ENCODE measurements at places on chromosomes 2 and 18. TPM values are rescaled to one million over a fixed set of nuclear protein-coding genes. Genes with fewer than 3 reads are reported as not detected.
A peak's percentile ranks its signal among the peaks of the same experiment; 100 is the strongest.

DNA sequence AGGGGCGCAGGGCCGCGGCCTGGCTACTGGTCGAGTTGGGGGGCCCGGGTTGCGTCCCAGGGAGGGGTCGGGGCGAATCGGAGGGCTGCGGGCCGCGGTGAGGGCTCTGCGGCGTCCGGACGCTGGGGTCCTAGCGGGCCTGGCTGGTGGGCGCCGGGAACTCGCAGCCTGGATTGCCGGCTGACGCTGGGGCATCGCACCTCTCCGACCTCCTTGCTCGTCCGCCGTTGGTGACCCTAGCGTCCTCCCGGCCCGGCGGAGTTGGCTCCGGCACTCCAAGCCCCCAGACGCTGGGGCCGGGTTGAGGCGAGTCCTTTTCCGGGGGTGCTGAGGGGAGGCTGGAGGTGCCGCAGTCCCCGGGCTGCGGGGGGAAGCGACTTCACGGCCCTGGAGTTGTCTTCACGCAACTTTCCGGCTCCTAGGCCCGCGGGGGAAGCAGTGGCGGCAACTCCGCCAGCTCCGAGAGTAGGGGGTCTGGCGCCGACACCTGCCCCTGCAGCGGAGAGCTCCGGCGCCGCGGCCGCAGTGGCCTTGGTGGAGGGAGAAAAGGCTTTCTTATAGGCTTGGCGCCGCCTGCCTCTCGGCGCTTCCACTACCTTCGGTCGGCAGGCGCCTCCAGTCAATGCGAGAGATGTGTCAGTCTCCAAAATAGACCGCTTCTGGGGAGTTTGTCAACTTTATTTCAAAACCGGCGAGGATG lies 70.3 kb downstream of the HAUS1 start:
- peak overlapping the region; percentile 74 for H3K27ac ChIP-seq
- no peak for DNase-seq
- no peaks in the 10 kb centered on the region for H3K36me3 ChIP-seq
- H3K27me3 ChIP-seq = no peaks in the 10 kb centered on the region
- H3K4me1 ChIP-seq = no peaks in the 10 kb centered on the region
- H3K4me3 ChIP-seq = peak overlapping the region; percentile 88

GRCh38 chr2:180747728-180748127 lies 232.7 kb upstream of the UBE2E3 start:
- no peak overlapping the region for H3K27ac ChIP-seq
- no peak overlapping the region for H3K4me3 ChIP-seq
- H3K4me1 ChIP-seq = no peaks in the 10 kb centered on the region
- no peaks in the 10 kb centered on the region for H3K27me3 ChIP-seq
- no peak for DNase-seq
- H3K36me3 ChIP-seq = no peaks in the 10 kb centered on the region

- H3K4me3 ChIP-seq = no peak overlapping the region
- DNase-seq = no peak
- no peaks in the 10 kb centered on the region for H3K4me1 ChIP-seq
- no peaks in the 10 kb centered on the region for H3K27me3 ChIP-seq
- no peak overlapping the region for H3K27ac ChIP-seq
Observed at GRCh38 chr2:156182132-156182531, 150.4 kb downstream of the NR4A2 start.

DNA sequence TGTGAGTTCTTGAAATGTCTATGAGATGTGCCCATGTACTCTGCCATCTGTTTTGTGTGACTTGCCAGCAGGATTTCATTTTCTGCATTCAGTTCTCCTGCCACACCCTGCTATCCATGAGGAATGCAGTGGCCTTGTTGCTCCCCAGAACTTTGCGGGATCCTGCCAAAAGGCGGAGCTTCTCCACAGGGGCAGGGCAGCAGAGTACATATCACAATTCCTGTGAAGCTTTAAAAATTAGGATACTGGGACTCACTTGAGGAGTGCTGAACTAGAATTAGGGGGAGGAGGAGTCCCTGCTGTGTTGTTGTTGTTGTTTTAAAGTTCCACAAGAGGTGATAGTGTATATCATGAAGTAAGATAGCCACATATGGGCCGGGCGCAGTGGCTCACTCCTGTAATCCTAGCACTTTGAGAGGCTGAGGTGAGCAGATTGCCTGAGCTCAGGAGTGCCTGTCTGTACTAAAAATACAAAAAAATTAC lies 76.4 kb downstream of the TANC1 start:
- H3K27ac ChIP-seq = no peak overlapping the region
- peaks cover 51% of the 10 kb centered on the region for H3K4me1 ChIP-seq
- no peaks in the 10 kb centered on the region for H3K36me3 ChIP-seq
- DNase-seq = peak; percentile 31
- H3K4me3 ChIP-seq = no peak overlapping the region
- no peaks in the 10 kb centered on the region for H3K27me3 ChIP-seq

DNA sequence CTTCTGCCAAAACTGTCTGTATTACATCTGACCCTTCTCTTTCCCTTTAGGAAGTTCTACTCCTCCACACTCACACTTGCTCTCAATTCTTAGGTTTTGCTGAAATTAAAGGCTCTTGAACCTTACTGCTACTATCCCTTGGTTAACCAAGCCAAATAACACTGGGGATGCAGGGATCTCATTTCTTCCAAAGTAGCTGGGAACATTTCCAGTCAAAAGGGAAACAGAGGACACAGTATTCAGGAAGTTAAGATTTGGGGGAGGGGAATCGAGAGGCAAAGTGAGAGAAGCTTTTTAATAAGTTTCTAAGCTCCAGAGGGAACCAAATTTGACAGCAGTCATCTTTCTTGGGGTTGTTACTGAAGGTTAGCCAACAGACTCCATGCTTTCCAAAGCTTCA lies 6.2 kb downstream of the SEPTIN2 start:
- H3K27me3 ChIP-seq = no peaks in the 10 kb centered on the region
- H3K4me3 ChIP-seq = no peak overlapping the region
- no peaks in the 10 kb centered on the region for H3K36me3 ChIP-seq
- H3K4me1 ChIP-seq = no peaks in the 10 kb centered on the region
- H3K27ac ChIP-seq = no peak overlapping the region

DNA sequence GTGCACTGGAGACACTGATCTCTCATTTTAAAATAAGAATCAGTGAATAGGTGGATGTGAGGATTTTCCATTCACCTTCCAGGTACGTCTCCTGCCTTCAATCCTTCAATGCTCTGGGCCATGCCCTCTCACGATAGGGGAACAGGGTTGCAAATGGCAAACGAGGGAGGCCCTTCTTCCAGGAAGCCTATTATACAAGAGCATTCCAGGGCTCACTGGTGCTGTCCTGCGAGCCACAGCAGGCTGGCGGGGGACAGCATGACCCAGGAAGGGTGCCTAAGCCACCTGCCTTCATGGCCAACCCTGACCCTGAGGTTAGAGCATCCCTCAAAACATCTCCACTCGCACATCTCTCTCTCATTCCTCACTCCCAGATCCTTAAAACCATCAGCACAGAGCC lies 20.6 kb upstream of the ID2 start:
- no peak for DNase-seq
- no peaks in the 10 kb centered on the region for H3K4me1 ChIP-seq
- no peak overlapping the region for H3K4me3 ChIP-seq
- H3K27ac ChIP-seq = no peak overlapping the region
- H3K36me3 ChIP-seq = no peaks in the 10 kb centered on the region

GRCh38 chr2:156511122-156511521 lies 74.9 kb downstream of the GPD2 start:
- no peak overlapping the region for H3K27ac ChIP-seq
- H3K4me3 ChIP-seq = no peak overlapping the region
- H3K36me3 ChIP-seq = peaks cover 42% of the 10 kb centered on the region
- DNase-seq = no peak
- no peaks in the 10 kb centered on the region for H3K27me3 ChIP-seq

GRCh38 chr2:197089655-197090054 lies 163.1 kb upstream of the PGAP1 start:
- no peaks in the 10 kb centered on the region for H3K27me3 ChIP-seq
- DNase-seq = no peak
- no peak overlapping the region for H3K4me3 ChIP-seq

GRCh38 chr18:8989017-8989416 lies 113.5 kb upstream of the NDUFV2 start:
- H3K27me3 ChIP-seq = no peaks in the 10 kb centered on the region
- no peaks in the 10 kb centered on the region for H3K4me1 ChIP-seq
- no peaks in the 10 kb centered on the region for H3K36me3 ChIP-seq
- no peak overlapping the region for H3K27ac ChIP-seq
- no peak for DNase-seq

- no peak for DNase-seq
- no peak overlapping the region for H3K27ac ChIP-seq
- H3K36me3 ChIP-seq = no peaks in the 10 kb centered on the region
- no peak overlapping the region for H3K4me3 ChIP-seq
- H3K27me3 ChIP-seq = no peaks in the 10 kb centered on the region
- no peaks in the 10 kb centered on the region for H3K4me1 ChIP-seq
Observed at GRCh38 chr2:17353263-17353662, 165.0 kb downstream of the RAD51AP2 start.

DNA sequence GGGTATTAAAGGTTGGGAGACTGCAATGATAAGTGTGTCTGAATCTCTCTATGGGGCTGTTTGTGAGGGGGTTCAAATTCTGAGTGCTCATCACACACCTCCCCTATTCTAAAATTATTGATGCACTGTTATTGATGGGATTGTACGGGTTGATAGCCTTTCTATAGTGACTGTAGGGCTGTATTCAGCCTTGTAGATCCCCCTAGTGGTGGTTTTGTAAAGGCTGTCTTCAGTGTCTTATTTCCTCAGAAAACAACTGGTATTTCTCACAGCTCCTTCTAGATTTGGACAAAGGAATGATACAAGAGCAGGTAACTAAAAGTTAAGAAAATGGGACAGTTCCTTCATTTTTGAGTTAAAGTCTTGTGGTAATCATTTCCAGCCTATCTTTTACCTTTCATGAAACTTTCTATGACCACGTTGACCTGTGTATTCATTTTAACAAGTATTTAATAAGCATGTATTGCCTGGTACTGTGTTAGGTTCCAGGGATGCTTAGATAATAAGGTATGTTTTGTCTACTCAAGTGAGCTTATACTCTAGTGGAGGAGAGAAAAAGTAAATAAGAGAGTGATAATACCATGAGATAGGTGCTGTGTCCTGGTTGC lies 21.2 kb downstream of the SMAD4 start:
- no peaks in the 10 kb centered on the region for H3K27me3 ChIP-seq
- no peak for DNase-seq
- H3K27ac ChIP-seq = no peak overlapping the region
- H3K36me3 ChIP-seq = no peaks in the 10 kb centered on the region

- H3K27ac ChIP-seq = no peak overlapping the region
- H3K4me1 ChIP-seq = no peaks in the 10 kb centered on the region
- H3K36me3 ChIP-seq = no peaks in the 10 kb centered on the region
- no peak for DNase-seq
Observed at GRCh38 chr2:106284255-106284654, 90.2 kb upstream of the UXS1 start.

DNA sequence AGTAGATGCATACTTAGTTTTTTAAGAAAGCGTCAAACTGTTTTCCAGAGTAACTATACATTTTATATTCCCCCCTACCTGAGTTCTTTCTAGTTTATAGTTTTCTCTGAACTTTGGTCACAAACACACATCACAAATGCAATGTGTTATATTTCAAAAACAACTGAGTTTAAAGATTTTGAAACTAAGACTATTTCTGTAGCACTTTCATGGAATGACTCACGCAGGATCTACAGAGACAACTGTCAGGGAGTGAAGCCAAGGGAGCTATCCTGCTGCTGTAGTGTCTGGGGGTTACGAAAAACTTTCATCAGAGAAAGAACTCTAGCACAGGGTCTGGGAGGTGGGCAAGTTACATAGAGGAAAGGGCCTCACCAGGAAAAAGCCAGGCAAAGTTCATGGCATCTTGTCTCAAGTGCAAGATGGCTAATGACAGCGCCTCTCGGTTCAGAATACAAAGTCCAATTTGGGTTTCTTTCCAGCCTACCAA lies 66.8 kb downstream of the UXS1 start:
- peaks cover 41% of the 10 kb centered on the region for H3K36me3 ChIP-seq
- no peaks in the 10 kb centered on the region for H3K4me1 ChIP-seq
- H3K27me3 ChIP-seq = no peaks in the 10 kb centered on the region
- H3K4me3 ChIP-seq = no peak overlapping the region
- H3K27ac ChIP-seq = no peak overlapping the region
- no peak for DNase-seq

DNA sequence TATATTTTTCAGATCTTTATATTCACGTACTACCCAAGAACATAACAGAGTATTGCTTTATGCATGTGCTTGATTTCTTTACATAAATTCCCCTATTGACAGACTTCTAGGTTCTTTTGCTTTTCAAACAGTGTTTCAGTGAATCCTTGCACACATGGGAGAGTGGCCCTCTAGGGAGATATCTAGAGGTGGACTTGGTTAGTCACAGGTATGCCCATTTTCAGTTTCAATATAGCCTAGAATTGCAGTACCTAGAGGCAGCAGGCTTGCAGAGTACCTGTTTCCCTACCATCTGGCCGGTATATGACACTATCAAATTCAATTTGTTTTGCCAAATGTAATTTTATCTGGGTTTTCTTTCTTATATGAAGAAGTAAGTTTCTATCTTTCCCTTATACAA lies 36.8 kb downstream of the EML6 start:
- DNase-seq = no peak
- H3K27me3 ChIP-seq = no peaks in the 10 kb centered on the region
- H3K4me3 ChIP-seq = no peak overlapping the region
- H3K36me3 ChIP-seq = no peaks in the 10 kb centered on the region

- no peaks in the 10 kb centered on the region for H3K36me3 ChIP-seq
- no peak overlapping the region for H3K4me3 ChIP-seq
- no peaks in the 10 kb centered on the region for H3K4me1 ChIP-seq
- H3K27ac ChIP-seq = no peak overlapping the region
- no peaks in the 10 kb centered on the region for H3K27me3 ChIP-seq
Observed at GRCh38 chr18:40877096-40877495, 1077.9 kb upstream of the PIK3C3 start.

GRCh38 chr2:204625135-204625534 lies 79.9 kb downstream of the PARD3B start:
- no peaks in the 10 kb centered on the region for H3K27me3 ChIP-seq
- no peak for DNase-seq
- no peak overlapping the region for H3K4me3 ChIP-seq
- H3K4me1 ChIP-seq = no peaks in the 10 kb centered on the region
- H3K27ac ChIP-seq = no peak overlapping the region
- no peaks in the 10 kb centered on the region for H3K36me3 ChIP-seq

Gene SKOR2
- total RNA-seq = not detected

Gene UGT1A8
- not detected for total RNA-seq

Gene CPLX4
- total RNA-seq = not detected

Gene GPR45
- total RNA-seq = not detected

Gene SLC19A3
- total RNA-seq = 49.8 TPM

Gene DOK6
- 6.8 TPM for total RNA-seq

Gene ERBB4
- total RNA-seq = 3.3 TPM

Gene CD8B
- total RNA-seq = not detected

Gene TMEM200C
- total RNA-seq = 0.60 TPM

Gene ANKRD44
- 42.0 TPM for total RNA-seq

Gene CLEC4F
- not detected for total RNA-seq

Measured in tibial nerve (tissue), 4 donors.